T-helper 1 cell (primary cell): ENCODE measurements at places on chromosomes 7 and 10.

DNA sequence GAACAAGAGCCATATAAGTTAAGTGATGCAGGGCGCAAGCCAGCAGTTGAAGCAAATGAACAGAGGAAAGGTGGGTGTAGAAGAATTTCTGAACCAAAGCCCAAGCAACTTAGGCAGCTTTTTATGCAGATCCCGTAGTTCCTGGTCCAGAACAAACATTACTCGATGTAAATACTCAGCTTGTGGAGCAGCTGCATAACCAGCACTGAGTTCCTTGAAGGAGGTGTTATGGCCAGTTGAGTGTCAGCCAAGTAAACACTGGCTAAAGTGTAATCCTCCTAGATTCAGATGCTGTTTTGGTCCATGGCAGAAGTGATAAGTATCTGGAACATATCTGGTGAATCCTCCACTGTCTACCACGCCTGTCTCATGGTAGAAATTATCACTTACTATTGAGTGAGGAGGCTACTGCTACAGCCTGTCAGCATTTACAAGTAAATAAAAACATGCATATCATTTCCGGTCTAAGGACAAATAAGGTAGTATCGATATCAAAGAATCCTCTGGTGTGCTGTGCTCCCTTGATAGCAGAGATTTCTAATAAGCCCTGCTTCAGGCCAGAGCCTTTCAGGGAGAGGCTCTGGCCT, 213.9 kb downstream of the DYNC1I1 start:
- DNase-seq: no peak

DNA sequence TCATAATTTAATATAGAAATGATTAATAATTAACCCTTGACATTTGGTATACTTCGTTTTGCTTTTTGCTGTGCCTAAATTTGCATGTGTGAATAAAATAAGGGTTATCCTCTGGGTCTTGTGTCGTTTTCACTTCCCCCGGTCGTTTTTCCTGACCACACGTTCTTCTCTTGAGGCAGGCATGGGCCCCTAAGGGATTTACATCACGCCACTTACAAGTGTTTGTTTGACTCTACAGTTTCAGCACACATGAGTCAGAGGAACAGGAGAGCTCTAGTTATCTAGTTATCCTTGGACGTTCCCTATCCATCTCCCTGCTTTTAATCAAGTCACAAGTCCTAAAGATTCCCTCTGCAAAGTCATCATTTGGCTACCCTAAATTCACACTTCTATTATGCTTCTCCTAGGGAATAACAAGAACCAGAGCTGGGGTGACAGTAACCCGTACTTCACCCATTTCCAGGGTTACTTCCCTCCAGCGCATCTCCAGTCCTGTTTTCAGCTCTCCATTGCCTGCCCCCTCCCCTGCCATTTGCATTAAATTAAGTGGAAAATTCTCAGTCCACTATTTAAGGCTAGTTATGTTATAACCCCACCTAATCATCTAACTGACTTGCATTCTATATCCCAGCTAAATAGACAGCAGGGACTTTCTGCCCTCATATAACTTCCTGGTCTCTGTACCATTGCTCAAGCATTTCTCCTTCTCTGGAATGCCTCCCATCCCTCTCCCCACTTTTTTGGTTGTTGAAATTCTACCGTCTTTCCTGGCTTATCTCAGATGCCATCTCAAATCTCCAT, 206.9 kb downstream of the PTEN start:
- DNase-seq: no peak

- no peak for DNase-seq
These were observed 1.6 kb upstream of the CRHR2 start for GRCh38 chr7:30683816-30684215.

- DNase-seq: no peak
These were observed 103.9 kb upstream of the THSD7A start for GRCh38 chr7:11935905-11936304.

- DNase-seq: no peak
These were observed 8.6 kb upstream of the RFC2 start for GRCh38 chr7:74262639-74263398.

GRCh38 chr7:81420526-81421226, 349.2 kb downstream of the HGF start:
- no peak for DNase-seq

GRCh38 chr10:104202231-104202630, 29.9 kb downstream of the CFAP43 start:
- DNase-seq: no peak

GRCh38 chr7:37198041-37198905, 250.4 kb downstream of the ELMO1 start:
- DNase-seq: no peak

GRCh38 chr7:129037585-129037984, 17.3 kb downstream of the TNPO3 start:
- DNase-seq: no peak

- DNase-seq: no peak
These were observed 49.0 kb upstream of the CALD1 start for GRCh38 chr7:134730411-134730829.

GRCh38 chr7:132441935-132442334, 134.3 kb downstream of the PLXNA4 start:
- DNase-seq: no peak

GRCh38 chr10:3427950-3428354, 255.4 kb upstream of the PITRM1 start:
- no peak for DNase-seq

DNA sequence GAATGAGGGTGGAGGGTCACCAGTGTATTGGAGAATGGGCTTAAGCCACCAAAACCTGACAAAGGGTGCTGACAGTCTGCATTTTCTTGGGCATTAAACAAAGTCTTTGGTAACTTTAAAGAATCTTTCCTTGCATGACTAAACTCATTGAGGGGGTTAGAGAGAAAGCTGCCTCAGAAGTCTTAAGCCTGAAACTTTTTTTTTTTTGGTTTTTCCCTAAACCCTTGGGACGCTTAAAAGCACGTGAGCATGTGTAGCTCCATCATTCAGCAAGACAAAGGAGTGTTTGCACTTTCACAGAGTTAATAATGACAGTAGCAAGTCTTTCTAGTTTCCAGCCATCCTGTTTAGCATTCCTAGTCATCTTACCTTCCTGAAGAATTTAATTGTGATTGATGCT, 110.7 kb downstream of the LRMDA start:
- DNase-seq: no peak

GRCh38 chr7:13197501-13197900, 510.1 kb downstream of the ARL4A start:
- no peak for DNase-seq

GRCh38 chr7:155700847-155701246, 56.4 kb downstream of the RBM33 start:
- no peak for DNase-seq

GRCh38 chr10:118585794-118586193, 9.7 kb downstream of the PRLHR start:
- no peak for DNase-seq

DNA sequence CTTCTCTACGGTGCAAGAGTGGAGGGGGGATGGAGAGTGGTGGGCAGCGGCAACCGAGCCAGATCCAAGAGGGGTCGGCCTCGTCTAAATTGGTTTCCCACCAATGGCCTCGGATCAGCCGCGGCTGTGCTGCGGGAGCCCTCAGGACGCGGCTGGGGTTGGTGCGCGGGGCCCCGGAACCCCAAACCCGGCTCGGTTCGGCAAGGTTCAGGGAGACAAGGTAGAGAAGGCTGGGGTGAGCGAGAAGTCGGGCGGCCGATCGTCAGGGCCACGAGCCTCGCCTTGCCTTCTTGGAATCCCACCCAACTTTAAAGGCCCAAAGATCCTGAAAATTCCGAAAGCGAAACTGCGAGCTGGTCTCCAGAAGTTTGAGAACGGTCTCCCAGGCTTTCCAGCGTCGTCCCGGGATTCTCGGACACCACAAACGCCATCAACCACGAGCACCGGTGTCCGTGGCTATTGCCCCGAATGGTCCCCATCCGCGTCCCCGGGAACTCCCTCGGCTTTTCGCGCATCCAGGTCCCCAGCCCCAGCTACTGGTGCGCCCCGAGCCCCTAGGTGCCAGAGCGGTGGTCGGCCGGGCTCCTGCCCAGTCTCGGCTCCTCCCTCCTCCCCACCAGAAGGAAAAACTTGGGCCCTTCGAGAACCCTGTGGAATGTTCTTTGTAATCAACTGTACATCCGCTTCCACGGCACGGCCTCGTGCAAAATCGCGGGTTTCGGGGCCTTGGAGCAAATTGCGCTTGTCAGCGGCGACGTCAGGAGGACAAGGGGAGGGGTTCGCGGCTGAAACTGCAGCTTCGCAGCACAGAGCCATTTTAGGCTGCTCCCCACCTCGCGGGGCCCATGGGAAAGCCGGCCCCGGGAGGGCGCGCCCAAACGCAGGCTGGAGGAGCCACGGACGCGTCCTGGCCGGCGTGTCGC, 3.2 kb downstream of the SFMBT2 start:
- DNase-seq: no peak

- no peak for DNase-seq
These were observed 684 bp upstream of the HOXA5 start for GRCh38 chr7:27143950-27144780.

DNA sequence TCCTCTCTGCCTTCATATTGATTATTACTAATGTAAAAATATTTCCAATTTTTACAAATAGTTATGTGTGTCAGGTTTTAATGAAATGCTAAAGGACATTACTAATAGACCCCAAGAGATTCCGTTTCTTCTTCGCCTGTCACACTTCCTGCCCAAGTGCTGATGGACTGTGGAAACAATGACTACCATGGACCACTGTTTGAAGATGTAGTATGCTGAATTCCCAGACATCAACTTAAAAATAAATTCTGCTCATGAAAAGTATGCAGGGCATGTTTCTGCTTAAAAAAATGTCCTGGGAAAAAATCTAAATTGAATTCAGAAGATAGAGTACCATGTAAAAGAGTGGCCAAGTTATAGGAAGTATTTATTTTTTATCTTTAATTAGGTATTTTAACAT, 52.1 kb downstream of the ST7 start:
- no peak for DNase-seq

GRCh38 chr10:129774082-129774735, 189.9 kb downstream of the EBF3 start:
- DNase-seq: no peak

GRCh38 chr7:98509836-98510235, 107.2 kb upstream of the NPTX2 start:
- no peak for DNase-seq

- DNase-seq: no peak
These were observed 4.3 kb downstream of the NOC3L start for GRCh38 chr10:94358480-94358879.

- DNase-seq: no peak
These were observed 12.5 kb downstream of the LIPA start for GRCh38 chr10:89238956-89239644.

DNA sequence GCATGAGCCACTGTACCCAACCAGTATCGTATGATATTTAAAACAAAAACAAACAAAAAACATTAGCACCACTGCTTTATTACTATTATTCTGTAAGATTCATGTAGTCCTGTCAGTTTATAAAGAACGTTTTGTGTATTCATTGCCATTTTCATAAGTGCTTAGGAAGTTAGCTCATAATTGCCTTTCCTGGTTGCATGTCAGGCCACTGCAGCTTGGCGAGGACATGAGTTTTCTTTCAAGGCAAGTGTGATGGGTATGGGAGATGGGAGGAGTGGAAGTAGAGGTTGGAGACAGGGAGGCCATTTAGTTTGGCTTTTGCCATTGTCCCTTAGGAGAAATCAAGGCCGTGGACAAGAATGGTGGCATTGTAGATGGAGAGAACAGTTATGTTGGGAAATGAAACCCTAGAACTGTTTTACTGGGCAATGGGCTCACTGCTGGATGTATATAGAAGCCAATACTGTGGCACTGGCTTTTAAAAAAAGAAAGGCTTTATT, 48.9 kb downstream of the TYW1 start:
- DNase-seq: no peak
